ENCODE measurements at places on chromosomes 4 and X.

DNA sequence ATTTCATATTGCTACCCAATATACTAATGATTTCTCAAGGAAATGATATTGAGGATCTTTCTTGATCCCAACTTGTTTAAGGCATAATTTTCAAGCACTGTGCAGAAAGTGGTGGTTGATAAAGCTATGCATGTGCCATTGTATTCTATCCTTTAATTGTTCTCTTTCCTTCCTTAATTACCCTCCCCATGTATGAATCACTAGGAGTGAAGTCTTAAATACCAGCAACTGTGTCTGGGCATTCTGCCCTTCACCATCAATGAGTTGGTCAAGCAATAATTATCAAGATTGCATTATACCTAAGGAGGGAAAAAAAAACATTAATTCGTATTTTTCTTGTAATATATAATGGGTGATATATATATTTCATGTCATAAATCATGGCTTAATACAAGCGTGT, 111.8 kb upstream of the FRMPD4 start:
- no peak for DNase-seq

- no peak for DNase-seq
Observed at GRCh38 chr4:23337292-23337691, 552.6 kb downstream of the PPARGC1A start.

GRCh38 chr4:62133101-62133897, 933.2 kb downstream of the ADGRL3 start:
- peak; percentile 85 for DNase-seq

DNA sequence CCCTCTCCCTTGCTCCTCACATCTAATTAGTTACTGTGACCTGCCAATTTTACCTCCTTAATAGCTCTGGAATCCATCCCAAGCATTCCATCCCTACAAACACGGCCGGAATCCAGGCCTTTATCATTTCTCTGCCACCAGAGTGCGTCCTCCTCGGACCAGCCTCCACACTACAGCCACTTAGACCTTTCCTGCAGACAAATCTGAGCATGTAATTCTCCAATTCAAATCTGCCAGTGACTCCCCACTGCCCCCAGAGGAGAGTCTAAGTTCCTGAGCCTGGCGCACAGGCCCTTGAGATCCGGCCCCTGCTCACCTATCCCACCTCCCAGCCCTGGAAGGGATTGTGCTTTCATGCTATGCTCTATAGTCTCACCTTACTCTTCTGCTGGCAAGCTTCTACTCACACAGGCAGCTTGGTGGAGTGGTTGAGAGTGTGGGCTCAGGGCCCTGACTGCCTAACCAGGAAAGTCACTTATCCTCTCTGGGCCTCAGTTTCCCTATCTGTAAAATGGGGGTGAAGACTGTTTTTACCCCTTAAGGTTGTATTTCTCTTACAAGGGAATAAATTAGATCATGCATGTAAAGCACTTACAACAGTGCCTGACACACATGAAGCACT, 31.2 kb downstream of the PJA1 start:
- peak; percentile 55 for DNase-seq

DNA sequence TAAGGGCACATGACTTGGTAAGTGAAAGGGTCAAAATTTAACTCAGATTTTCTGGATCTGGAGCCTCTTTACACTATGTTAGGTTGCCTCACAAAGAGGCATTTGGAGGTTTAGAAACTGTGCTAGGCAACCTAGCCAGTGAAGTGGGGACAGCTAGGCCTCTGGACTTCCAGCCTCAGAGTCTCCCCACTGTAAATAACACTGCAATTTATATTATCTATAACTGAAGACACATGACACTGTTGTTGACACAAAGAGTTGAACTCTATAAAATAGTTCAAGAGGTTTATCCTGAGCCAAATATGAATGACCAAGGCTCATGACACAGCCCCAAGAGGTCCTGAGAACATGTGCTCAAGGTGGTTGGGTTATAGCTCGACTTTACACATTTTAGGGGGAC, 74.9 kb upstream of the IQCM start:
- no peak for DNase-seq

DNA sequence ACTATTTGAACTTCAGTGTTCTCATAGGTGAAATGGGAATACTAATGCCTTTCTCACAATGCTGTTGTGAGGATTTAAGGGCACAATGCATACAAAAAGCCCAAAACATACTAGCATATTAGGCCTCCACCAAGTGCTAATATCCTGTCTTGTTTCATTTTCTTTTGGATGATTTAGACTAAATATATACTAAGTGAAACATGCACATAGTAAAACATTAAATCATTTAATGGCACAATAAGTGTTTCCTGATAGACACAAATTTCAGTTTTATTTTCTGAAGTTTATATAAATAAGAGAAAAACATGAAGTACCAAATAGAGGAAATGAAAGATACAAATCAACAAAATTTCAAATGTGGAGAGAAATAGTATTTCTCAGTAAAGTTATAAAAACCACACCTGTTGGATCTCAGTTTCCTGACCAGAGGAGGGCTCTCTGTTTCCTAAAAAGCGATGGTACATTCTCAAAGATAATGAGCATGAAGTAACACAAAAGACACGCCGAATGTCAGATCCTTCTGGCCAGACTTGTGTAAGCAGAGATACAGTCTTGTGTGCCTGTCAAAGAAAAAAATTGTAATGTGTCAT, 25.1 kb downstream of the DDX60 start:
- no peak for DNase-seq

DNA sequence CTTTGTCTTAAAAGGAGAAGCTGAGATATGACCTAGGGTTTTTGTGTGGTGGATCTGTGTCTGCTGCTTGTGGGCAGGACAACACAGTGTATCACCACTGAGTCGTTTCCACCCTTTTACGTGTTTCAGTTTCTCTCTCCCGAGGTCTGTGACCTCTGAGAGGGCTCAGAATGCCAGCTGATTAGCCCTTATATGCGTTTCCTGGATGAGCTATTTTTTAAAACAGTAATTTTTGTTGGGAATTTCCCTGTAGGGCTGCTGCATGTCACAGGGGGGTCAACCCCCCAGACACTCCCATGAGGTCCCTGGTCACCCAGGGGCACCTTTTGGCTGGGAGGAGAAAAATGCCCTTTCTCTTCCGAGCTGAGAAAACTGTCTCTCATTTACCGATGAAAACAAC, 170.4 kb upstream of the CASK start:
- DNase-seq: peak; percentile 45

DNA sequence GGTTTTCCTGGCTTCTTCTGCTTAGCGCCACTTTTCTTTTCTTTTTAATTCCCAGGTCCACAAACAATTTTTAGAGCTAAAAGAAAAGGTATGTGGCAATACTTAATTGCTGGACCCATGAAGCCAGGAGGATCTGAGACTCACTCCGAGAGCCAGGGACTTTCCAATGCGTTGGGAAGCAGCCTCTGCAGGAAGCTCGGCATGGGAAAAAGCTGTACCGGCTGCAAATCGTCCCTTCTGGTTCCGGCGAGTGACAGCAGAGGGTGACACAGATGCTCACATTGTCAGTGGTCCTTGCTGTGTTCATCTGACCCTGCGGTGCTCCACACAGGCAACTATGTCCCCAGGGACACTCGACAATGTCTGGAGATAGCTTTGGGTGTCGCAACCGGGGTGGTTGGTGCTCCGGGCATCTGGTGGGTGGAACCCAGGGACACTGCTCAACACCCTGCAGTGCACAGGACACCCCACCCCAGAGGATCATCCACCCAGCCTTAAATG, 164.0 kb downstream of the PRKX start:
- peak; percentile 24 for DNase-seq

DNA sequence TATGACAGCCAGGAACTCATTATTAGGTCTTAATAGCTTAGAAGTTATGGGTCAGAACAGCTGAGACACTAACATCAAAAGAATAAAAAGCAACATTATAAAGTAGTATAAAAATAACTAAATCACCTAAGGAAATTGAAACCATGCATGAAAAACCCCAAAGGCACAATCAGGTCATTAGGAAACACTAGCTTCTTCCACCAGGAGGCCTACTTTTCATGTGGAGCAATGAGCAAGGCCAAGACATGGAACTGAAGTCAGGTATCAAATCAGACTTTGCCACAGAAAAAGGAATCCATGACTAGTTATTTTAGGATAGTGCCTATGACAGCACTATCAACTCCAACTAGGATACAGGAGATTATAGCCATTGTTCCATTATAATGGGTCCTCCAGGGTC, 7.9 kb downstream of the HUWE1 start:
- DNase-seq: no peak

- DNase-seq: no peak
Observed at GRCh38 chr4:183029365-183029764, 69.7 kb upstream of the WWC2 start.

DNA sequence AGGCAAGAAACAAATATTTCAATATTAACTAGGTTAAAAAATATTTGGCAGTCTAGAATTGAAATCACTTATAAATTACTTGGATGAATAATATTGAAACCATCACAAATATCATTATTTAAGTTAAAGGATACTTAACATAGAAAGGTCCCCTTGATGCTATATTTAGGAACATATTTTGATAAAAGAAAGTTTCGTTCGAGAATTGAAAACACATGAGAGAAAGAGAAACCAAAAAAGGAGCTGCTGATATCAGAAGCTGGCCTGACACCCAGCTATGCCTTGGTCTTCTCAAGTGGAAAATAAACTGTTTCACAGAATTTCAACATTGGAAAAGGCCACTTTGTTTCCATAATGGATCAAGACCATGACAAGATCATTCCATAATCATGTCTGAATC, 762.4 kb downstream of the DMD start:
- DNase-seq: no peak

DNA sequence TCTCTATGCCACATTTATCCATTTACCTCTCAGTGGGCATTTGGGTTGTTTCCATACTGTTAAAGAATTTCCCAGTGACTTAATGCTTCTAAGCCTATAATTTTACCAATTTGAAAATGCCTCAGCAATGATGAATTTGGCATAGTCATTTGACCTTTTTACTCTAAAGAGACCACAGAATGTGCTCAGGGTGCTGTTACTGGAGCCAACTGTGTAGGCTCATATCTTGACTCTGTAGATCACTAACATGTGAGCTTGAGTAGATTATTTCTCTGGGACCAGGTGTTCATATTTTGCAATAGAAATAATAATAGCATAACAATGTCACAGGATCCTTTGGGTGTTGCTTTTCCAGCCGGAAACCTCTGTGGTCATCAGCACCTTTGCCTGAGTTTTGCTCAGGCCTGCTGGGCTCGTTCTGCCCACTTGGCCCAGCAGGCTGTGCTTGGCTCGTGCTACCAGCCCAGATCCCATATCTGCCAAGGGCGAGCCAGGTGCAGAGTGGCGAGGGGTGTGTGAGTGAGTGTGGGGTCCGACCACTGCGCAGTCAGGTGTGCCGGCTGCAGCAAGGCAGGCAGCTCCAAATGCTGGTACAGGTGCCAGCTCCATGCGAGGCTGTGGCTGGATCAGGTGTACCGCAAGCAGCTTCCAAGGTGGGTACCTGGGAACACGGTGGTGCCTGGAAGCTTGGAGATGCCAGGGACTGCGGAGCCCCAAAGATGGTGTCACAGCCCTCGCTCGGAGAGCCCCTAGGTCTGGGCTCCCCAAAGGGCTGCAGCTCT, 70.6 kb upstream of the ANK2 start:
- peak; percentile 37 for DNase-seq

GRCh38 chr4:173934201-173934600, 349.3 kb downstream of the FBXO8 start:
- DNase-seq: no peak

DNA sequence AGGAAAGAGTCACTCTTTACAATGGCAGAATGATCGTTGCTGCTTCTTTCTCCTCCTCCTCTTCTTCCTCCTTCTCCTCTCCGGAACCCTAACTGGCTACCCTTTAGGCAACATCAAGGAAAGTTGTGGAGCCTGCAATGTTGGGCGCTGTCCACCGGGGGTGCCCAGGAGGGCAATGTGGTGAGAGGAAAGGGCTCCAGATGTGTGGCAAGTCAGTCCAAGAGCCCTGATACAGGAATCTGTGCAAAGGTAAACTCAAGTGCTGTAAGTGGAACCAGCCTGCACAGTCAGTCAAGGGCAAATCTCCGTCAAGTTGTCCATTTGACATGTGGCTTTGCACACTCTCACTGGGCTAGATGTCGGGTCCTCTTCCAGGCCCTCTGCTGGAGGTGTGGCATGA, 2.8 kb downstream of the RTL5 start:
- no peak for DNase-seq

- peak; percentile 36 for DNase-seq
Observed at GRCh38 chr4:40962551-40963180, 212.9 kb downstream of the NSUN7 start.

DNA sequence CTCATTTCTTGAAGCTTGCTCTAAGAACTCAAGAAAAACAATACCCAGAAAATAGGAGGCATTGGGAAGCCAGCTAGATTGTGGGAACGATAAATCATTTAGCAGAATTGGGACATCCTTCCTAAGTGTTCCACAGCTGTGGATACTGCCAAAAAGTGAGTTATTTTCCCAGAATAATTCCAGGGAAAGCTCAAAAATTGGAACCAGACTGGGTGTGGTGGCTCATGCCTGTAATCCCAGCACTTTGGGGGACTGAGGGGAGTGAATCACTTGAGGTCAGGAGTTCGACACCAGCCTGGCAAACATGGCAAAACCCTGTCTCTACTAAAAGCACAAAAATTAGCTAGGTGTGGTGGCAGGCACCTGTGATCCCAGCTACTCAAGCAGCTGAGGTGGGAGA, 68.2 kb upstream of the GK2 start:
- DNase-seq: no peak

GRCh38 chr4:173537613-173538147, 7.7 kb upstream of the HAND2 start:
- no peak for DNase-seq

DNA sequence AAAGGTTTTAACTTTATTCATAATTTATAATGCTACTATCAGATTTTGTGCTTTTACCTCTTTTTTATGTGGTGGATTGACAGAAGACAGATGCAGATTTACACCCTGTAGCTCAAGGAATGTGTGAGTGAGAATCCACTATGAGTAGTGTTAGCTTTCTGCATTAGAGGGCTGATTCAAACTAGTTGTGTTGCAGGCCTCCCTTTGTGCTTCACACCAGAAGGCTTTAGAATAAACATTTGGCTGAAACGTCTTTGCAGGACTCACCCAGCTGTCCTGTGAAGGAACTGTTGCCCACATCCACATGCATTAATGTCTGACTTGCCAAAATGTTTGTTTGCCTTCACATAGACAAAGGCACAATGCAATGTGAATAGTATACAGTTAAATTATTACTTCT, 127.0 kb downstream of the PCDH7 start:
- DNase-seq: no peak

GRCh38 chr4:23163647-23164436, 471.1 kb downstream of the GBA3 start:
- no peak for DNase-seq
